Activated B cell treated with CpG ODN at 0.5 μM for 24 hours (primary cell): ENCODE measurements at places on chromosomes 3 and 15.

GRCh38 chr3:45333549-45333948, 54.8 kb upstream of the LARS2 start:
- DNase-seq: no peak

- DNase-seq: no peak
Measured at GRCh38 chr3:107524326-107524840, 1.6 kb downstream of the BBX start.

DNA sequence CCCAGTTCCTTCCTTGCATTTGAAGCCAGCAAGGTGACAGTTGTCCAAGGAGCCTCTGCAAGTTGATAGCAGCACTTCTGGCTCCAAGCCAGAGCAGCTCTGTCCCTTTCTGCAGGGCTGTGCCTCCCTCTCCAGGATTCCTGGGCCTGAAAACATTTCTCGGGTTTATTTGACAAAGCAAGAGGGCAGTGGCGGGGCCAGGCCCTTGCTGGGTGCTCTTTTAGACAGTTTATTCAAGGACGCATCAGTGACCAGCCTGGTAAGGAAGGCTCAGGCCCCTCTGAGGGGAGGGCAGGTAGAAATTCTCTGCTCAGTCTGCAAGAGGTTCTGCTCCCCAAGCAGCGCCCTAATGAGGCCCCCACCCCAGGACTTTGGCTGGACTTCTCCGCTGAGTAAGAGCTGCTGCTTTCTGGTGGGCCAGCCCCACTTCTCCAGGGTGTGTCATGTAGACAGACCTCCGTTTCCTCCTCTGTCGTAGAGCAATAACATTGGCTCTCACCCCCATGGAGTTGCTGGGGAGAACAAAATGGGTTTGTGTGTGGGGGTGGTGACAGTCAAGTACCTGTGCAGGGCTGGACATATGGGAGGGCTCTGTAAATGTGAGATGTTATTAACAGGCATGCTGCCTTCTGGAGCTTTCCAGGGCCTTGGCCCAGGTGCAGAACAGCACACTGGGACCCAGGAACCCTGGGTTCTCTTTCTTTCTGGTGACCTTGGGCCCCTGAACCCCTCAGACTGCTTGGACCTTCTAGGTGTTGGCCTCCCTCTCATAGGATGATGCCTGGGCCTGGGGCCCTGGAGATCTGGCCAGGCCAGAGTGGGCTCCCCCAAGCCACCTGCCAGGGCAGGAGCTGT, 146.2 kb upstream of the TLE3 start:
- no peak for DNase-seq

DNA sequence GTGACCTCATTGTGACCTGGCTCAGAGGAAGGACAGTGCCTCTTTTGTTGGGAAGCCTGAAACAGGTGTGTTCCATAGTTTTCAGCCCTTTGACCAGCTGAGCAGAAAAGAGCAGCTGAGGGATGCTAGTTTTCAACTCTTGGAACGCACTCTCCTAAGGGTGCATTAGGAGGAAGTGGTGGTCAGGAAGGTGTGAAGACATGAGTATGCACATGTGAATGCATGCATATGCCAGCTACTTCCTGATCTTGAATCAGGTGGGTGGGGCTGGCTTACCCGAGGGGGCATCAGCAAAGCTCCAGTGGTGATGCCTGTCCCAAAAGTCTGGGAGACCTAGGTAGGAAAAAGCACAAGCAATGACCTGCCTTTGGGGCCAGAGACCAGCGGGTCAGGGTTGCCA, 23.3 kb upstream of the CEMIP start:
- no peak for DNase-seq

DNA sequence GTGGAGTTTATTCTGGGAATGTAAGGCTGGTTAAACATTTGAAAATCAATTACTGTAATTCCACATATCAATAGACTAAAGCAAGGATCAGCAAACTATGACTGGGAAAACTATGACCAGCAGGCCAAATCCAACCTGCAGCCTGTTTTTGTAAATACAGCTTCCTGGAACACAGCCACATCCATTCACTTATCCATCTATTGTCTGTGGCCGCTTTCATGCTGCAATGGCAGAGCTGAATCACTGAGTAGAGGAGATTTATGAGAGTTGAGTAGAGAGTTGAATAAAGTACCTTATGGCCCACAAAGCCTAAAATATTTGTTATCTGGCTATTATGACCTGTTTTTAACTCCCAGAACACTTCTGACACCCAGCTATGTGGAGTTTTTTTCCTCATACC, 12.2 kb downstream of the MYLK start:
- DNase-seq: no peak

- no peak for DNase-seq
Measured at GRCh38 chr3:49362561-49362960, 4.4 kb upstream of the GPX1 start.

- DNase-seq: no peak
Measured at GRCh38 chr3:185317674-185318073, 45.3 kb upstream of the MAP3K13 start.

DNA sequence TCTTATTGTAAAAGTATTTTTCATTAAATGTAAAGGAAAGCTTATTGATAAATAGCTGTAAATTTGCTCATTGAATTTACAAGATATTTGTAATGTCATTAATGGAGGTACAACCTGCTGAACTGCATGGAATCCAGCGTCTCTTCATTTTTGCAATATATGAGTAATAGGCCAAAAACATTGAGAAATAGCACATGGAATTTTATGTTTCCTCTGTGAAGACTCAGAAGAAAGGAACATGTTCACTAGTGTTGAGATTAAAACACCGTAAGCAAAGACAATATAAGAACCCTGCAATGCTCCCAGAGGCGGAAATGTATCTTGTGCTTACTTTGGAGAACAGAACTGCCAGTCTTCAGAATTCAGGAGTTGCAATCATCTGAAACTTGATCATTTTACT, 167.6 kb downstream of the ALDH1A2 start:
- DNase-seq: no peak

GRCh38 chr3:133464573-133464972, 64.7 kb downstream of the BFSP2 start:
- no peak for DNase-seq

DNA sequence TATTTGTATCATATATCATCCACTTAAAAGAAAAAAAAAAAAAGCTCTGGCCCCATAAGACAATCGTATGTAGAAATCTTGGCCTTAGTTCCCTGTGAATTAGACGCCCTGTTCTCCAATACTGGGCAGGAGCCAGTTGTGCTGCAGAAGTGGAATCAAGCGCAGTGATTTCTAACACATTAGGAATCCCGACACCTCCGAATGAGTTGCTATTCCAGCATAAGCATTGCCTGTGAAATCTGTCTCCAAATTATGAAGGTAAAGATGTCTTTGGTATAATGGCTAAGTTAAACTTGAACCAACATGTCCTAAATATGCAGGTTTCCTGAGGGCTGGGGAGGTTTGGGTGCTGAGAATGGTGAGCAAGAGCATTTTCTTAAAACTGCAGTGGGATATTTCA, 199.4 kb upstream of the ARRDC4 start:
- DNase-seq: no peak

DNA sequence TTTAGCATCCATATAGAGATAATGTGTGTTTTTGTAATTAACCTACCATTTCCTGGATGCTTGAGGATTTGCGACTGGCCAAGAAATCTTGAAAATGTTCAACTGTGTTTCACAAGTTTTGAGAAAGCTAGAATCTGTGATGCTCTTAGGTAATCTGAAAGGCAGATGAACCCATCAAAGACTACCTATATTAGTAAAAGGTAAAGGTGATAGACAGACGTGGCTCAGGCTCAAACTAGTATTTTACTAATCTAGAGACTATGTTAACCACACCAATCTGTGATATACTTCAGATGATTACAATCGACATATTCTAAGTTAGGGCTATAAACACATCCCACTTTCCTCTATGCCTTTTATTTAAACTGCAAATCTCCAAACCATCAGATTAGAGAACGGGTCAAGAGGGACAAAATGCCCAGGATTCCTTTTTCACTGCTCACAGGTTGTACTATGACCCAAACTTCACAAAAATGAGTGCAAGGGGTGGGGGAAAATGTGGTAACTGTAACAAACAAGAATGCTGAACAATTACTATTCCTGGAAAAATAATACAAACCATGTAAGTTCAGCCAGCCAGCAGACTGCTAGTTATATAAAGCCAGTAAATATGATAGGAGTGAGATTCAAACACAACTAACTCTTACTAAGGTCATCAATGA, 295.1 kb downstream of the FOXP1 start:
- no peak for DNase-seq

GRCh38 chr3:182233957-182234356, 522.2 kb downstream of the SOX2 start:
- DNase-seq: no peak

DNA sequence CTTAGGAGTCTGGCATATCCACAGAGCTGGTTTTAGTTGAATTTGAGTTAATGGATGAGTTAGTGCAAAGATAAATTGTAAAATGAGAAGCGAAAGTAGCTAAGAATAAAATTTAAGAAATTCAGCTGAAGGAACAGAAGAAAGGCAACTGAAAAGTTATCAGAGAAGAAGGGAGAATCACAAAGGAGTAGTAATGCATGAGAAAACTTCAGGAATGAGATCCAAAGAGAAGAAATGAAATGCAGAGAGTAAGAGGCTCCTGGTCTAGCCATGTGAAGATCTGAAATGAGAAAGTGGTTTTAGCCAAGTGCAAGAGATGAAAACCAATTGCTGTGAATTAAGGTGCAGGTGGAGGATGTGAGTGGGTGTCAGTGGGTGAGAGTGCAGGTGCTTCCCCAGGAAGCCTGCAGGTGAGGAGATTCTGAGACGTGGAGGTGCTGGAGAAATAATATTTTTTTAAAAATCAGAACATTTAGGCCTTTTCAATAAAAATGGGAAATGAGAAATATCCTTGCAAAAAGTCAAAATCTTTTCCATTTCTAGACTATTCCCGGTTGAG, 18.5 kb downstream of the KBTBD8 start:
- DNase-seq: no peak

DNA sequence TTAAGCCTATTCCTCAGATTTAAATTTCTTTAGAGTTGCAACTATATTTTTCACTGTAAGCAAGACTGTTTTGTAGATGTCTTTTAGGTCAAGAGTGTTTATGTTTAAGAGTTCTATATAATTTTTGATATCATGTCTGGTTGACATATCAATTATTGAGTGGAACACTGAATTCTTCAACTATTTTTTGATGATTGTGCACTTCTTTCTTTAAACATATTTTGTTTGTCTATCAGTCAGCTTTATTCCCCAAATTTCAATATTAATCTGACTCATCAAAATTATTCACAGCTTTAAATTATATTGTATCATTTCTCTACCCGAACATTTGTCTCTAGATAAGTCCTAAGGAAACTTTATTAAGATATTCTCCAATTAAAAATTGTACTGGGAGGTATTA, 933.6 kb upstream of the ROBO1 start:
- no peak for DNase-seq

- DNase-seq: no peak
Measured at GRCh38 chr15:57112178-57112577, 193.7 kb downstream of the TCF12 start.

DNA sequence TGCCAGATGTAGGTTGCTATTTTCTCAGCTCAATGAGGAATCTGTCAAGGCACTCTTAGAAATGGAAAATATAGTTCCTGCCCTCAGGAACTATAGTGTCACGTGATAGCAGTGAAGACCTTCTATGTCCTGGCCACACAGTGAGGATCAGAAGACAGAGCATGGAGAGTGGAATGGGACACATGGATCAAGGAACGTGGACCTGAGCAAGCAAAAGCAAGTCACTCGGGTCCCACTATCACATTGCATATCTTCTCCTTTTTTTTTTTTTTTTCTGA, 21.2 kb downstream of the SMAD3 start:
- no peak for DNase-seq

DNA sequence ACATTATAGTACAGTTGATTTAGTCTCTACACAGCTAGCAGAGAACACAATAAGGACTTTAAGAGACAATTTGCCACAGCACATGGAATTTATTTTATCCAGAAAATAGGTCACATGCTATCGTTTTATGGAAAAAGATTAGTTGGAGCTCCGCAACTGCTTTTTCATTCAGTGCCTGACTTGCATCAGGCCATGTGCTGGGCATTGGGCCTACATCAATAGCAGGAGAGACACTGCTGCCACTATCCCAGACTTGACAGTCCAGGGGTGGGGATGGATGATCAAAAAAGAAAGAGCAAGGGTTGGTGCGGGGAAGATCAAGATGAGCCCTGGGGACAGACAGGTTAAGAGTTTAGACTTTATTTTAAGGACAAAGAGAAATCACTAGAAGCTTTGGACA, 75.2 kb upstream of the C3orf80 start:
- no peak for DNase-seq

DNA sequence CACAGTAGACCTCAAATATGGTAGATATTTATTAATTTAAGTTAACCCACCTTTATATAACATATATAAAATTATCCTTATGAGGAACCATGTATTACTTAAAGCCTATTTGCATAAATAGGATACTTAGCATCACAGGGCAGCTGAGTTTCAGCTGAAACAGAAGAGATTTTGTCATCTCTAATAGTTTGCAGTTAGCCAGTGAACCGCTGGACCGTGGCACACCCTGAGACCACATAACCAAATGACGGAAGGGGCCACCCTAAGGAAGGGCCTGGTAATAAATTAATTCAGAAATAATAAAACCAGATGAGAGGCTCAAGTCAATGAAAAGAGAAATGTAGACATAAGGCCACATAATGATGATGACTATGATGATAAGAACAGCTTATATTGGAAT, 107.7 kb downstream of the MYO5A start:
- DNase-seq: no peak

DNA sequence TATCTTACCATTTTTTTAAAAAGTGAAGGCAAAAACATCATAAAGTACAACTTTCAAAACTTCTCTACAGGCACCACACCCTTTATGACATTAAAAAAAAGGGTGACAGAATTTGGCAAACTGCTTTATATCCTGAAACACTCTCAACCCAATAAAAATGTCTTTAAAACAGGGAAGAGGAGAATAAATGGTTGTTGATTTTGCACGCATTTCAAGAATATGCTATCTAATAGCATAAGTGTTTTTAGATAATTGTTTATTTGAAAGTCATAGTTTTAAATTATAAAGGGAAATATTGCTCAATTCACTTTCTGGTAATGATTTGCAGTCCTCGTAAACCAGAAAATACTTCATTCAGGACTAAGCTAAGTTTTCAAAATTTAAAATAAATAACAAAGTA, 1.7 kb upstream of the PCOLCE2 start:
- no peak for DNase-seq

DNA sequence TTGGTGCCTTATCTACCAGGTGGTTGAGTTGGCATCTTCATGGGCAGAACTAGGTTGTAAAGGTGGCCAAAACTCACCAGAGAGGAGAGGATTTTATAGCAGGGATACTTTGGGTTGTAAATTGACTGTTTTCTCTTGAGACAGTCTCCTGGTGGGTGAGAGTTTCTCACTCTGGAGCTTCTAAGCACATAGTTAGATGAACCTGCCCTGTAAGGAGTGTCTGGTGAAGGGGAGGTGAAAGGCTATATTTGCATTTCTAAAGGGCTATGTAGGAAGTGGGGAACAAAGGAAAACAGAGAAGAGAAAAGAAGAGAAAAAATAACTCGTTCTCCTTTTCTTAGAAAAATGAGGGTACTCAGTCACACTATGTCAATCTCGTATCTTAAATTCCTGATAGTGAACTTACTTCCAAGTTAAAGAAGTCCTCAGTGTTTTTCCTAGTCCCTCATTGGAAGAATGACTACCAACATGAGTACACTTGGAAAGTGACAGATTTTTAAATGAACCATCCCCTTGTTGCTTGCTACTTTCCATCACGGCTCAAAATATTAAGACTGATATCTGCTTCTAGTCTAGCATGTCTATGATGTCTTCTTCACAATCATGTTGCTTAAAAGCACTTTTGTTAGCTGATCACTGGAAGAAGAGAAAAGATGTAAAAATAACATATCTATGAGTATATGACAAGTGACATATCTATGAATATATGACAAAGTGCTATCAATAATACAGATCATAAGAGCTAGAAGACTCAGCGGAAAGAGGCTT, 113.8 kb upstream of the P2RY1 start:
- no peak for DNase-seq

GRCh38 chr3:95341314-95341713, 1278.5 kb downstream of the NSUN3 start:
- no peak for DNase-seq
